ENCODE measurements at places on chromosomes 2 and 18.

- DNase-seq = peak; percentile 21
These were observed 58.7 kb downstream of the PUM2 start for GRCh38 chr2:20291846-20292408.

GRCh38 chr2:44075541-44075940 is 79.8 kb upstream of the LRPPRC start:
- peak; percentile 73 for DNase-seq

- no peak for DNase-seq
These were observed 141.8 kb upstream of the CTNNA2 start for GRCh38 chr2:79370976-79371538.

DNA sequence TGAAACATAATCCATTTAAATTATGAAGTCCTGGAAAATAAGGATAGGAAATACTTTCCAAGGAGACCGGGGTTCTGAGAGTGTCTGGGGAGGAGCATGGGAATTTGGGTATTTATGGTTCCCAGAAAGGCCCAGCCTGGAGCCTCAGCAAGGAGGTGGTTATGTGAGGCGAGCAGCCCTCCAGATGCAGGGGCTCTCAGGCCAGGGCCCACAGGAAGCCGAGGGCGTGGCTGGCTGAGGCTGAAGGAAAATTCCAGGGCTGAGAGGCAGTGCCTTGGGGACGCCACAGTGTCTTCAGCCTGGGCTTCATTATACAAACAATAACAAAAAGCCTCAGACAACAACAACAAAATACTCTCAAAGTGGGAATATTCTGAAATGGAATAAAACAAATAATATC is 86.9 kb upstream of the SERPINE2 start:
- DNase-seq = no peak

- DNase-seq = peak; percentile 55
These were observed 34.3 kb upstream of the ITM2C start for GRCh38 chr2:230830428-230830827.

GRCh38 chr2:127700527-127701192 is 637 bp upstream of the SFT2D3 start:
- no peak for DNase-seq

DNA sequence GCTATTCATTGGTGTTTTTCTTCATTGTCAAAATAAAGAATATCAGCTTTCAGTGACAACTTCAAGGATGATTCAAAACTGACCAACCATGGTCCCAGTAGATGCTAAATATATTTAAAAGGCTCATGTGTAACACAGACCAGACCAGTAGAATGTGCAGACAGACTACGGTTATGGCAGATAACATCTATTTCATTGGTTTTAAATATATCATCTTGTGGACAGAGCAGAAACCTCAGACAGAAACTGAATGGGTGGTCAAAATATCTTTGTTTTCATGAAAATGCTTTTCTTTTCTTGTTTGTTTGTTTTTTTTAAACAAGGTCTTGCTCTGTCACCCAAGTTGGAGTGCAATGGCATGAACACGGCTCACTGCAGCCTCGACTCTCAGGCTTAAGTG is 107.4 kb upstream of the CREB1 start:
- DNase-seq = no peak

DNA sequence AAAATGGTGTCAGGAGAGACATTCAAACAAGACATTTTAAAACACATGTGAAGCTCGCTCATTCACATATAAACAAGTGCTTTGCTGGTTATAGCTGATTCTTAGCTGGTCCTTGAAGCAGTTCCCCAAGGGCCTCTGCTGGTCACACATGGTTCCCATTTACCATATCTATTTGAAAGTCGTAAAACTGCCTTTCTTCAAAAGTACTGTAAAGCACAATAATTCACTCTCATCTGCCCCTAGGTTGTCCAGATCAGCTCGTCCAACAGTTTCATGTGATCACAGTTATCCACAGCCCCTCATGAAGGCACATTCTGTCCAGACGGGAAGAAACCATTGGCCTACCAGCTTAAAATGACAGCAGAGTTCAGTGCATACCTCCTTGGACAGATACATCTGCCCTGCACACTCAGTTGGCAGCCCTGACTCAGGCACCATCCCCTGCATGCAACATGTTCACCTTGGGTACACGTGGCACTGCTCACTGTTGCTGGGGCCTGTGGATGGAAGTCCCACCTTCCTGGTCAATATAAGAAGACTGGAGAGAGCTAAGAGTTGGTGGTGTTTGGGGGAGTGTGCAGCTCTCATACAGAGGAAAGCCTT is 108.0 kb upstream of the HAAO start:
- DNase-seq = no peak

- peak; percentile 98 for DNase-seq
These were observed 47.6 kb upstream of the IL1R1 start for GRCh38 chr2:102094917-102095316.

- peak; percentile 29 for DNase-seq
These were observed 71.5 kb downstream of the THADA start for GRCh38 chr2:43524177-43524965.

- no peak for DNase-seq
These were observed 50.5 kb downstream of the ADD2 start for GRCh38 chr2:70717431-70718038.

DNA sequence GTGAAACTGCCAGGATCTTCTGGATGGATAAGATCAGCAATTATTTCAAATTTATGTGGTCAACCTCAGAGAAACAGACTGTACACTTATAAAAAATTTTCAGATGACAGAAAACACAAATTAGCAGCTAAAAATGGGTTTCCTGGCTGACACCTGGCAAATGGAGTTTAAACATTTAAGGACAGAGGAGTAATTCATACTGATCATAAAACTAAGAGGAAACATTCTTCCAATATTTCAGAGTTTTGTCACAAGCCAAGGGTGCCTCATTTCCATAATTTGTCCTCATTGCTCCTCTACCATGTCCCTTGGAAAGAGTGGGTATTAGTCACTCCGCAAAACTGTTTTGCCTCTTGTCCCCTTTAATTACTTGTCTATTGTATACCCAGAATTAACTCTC is 70.2 kb downstream of the TMEFF2 start:
- DNase-seq = peak; percentile 16

DNA sequence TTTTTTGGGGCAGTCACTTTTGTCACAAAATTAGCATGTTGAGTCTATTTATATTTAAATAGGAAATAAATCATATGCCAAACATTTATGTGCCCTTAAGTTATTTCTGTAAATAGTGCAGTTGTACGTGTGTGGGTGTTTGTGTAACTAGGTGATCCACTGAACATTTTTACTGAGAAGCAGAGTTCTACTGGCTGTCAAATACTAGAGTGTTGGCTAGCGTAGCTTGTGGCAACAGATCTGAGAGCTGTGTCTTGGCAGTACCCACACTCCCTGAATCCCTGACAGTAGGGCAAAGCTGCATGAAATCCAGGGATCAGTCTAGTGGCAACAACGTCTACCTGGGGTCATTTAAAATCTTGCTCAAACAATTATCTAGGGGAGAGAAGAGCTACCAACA is 273.1 kb upstream of the SLC8A1 start:
- no peak for DNase-seq

GRCh38 chr2:228180181-228181097 is 1.0 kb downstream of the SPHKAP start:
- DNase-seq = no peak

DNA sequence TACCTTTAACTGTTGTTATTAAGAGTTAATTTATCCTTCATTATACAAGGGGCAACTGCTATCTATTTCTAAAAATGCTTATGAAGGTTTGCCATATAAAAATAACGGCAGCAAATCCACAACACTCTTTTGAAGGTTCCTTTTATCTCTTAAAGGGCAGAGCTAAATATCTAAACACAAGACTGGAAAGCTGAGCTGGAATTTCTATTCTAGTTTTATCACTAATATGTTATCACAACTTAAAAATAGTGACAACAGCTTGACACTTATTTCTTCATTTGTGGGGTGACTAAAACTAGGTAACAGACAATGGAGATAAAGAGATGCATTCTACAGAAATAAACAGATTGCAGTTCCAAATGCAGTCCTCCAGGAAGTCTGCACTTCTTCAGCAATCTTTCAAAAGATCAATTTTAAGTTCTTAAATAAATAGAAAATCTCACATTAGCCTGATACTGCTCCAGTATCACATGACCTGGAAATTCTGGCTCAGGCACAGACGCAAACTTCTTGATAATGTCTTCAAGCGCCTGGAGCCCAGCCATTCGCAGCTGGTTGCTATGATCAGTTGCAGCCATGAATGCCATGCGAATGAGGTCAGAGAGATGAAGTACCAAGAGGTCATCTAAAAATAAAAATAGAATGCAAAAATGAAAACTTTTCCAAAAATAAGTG is 54.0 kb upstream of the STRN start:
- DNase-seq = peak; percentile 81

GRCh38 chr18:72993250-72993649 is 125.5 kb upstream of the NETO1 start:
- DNase-seq = no peak

DNA sequence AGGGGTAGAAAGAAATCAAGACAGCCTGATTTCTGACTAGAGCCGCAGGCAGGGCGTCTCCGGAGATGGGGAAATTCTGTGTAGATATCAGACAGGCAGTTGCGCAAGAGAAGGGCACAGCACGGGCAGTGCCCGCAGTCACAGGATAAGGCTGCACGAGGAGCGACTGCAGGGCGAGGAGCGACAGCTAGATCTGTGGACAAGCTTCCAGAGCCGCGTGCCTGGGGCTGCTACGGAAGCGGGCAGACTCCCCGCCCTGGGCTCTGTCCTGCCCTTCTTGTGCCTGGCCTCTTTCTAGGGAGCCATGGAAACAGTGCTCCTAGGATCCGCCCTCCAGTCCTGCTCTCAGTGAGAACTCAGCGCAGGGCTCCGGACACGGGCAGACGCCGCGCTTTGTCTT is 12.6 kb downstream of the MC5R start:
- DNase-seq = no peak

DNA sequence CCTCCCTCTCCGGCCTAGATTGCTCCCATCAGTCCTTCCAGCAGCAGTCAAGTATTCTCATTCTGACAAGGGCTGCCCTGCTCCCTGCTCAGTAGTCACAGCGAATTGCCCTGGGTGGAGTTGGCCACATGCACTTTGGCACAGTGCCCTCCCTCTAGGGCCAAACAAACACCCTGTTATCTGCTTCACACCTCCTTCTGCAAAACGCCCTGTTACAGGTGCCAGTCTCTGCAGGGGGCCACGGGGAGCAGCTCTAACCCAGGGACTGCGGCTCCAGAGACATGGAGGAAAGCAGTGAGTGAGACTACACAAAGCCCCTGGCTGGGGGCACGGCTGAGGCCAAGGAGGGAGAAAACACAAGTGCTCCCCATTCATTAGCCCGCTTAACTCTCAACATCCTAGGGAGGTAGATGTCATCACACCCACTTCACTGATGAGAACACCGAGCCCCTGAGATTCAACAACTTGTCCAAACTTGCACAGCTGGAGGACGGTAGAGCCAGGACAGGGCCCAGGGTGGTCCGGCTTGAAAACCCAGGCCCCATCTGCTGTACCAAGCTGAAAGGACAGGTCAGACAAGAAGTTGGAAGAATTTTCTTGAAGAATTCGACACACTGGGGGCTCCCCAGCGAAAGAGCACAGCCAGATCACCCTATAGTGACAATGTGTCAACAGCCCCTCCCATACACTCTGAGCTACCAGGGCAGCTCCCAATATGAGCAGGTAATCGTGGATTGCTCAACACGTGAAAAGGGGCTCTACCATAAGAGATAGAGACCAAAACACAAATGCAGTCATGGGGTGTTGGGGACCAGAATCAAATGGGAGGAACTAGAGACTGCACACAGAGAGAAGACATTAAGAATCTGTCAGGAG is 8.7 kb upstream of the TFCP2L1 start:
- DNase-seq = no peak

DNA sequence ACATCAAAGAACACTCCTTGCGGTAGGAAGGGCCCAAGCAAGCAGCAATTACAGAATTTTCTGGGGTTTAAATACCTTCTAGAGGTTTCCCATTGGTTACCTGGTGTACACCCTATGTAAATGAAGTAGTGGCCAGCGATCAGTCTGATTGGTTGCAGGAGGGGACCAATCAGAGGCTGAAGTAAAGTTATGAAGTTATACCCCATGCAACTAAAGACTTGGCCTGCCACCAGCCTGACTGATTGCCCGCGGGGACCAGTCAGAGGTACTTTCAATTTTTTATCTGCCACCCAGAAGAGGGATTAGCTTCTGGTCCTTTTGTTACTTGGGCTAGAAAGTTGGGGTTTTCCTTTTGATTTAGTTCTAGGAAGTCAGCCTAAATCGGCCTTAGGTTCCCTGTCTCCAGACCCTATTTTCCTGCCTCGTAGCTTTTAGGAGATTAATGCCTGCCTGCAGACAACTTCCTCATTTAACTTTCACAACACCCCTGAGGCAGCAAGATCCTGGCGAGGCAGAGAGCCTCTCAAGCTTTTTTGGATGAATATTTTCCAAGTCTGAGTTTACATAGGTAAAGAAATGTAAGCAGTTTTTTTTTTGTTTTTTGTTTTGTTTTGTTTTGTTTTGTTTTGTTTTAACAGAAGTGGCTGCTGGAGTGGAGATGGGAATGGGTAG is 1.5 kb upstream of the DGUOK start:
- DNase-seq = no peak
